ENCODE measurements at places on chromosomes 11 and 22. TPM values are rescaled to one million over a fixed set of nuclear protein-coding genes. Genes with fewer than 3 reads are reported as not detected.

The CLCF1 gene
- total RNA-seq, result 10.0 TPM

The C1QTNF4 gene
- total RNA-seq, result 6.3 TPM

The DBX1 gene
- total RNA-seq, result not detected

The GAL3ST1 gene
- not detected for total RNA-seq

The SYT7 gene
- total RNA-seq, result 1.5 TPM

The MCHR1 gene
- total RNA-seq, result 0.13 TPM

The PIH1D2 gene
- total RNA-seq, result 4.6 TPM

The SAA1 gene
- total RNA-seq, result not detected

The FJX1 gene
- total RNA-seq, result 16.7 TPM

The MPPED2 gene
- total RNA-seq, result 0.13 TPM

The PRG2 gene
- not detected for total RNA-seq

The UCP3 gene
- 0.26 TPM for total RNA-seq

The ELMOD1 gene
- not detected for total RNA-seq

The MUC5AC gene
- not detected for total RNA-seq

The LRFN4 gene
- 32.2 TPM for total RNA-seq

The FTH1 gene
- total RNA-seq, result 1,172 TPM

The CBX7 gene
- 1.0 TPM for total RNA-seq

The OR5B2 gene
- not detected for total RNA-seq

The LINC01488 gene
- not detected for total RNA-seq

The TMPRSS13 gene
- not detected for total RNA-seq

The HORMAD2 gene
- total RNA-seq, result not detected

The OMP gene
- total RNA-seq, result not detected

The EIF1AD gene
- total RNA-seq, result 33.9 TPM

The TRIM66 gene
- total RNA-seq, result 5.8 TPM

The BBOX1 gene
- total RNA-seq, result not detected

The TRIM49 gene
- not detected for total RNA-seq

The C11orf42 gene
- total RNA-seq, result not detected

The FAT3 gene
- 0.40 TPM for total RNA-seq

The H19 gene
- 25.9 TPM for total RNA-seq

The UBXN1 gene
- 135 TPM for total RNA-seq

The SEPTIN3 gene
- 0.40 TPM for total RNA-seq

The BLID gene
- 0.39 TPM for total RNA-seq

The IMMP1L gene
- 4.6 TPM for total RNA-seq
